ENCODE measurements at places on chromosomes 12 and 14.

- no peak for DNase-seq
Measured at GRCh38 chr12:5294274-5295070, 137.4 kb upstream of the NTF3 start.

GRCh38 chr14:67680121-67680602 is 5.7 kb upstream of the VTI1B start:
- no peak for DNase-seq

GRCh38 chr12:93884794-93885460 is 207.8 kb downstream of the CRADD start:
- no peak for DNase-seq

GRCh38 chr14:52348279-52348678 is 34.2 kb downstream of the PTGER2 start:
- no peak for DNase-seq

- no peak for DNase-seq
Measured at GRCh38 chr14:50798048-50798421, 32.9 kb downstream of the NIN start.

- no peak for DNase-seq
Measured at GRCh38 chr14:68362846-68363245, 430.0 kb downstream of the ZFP36L1 start.

DNA sequence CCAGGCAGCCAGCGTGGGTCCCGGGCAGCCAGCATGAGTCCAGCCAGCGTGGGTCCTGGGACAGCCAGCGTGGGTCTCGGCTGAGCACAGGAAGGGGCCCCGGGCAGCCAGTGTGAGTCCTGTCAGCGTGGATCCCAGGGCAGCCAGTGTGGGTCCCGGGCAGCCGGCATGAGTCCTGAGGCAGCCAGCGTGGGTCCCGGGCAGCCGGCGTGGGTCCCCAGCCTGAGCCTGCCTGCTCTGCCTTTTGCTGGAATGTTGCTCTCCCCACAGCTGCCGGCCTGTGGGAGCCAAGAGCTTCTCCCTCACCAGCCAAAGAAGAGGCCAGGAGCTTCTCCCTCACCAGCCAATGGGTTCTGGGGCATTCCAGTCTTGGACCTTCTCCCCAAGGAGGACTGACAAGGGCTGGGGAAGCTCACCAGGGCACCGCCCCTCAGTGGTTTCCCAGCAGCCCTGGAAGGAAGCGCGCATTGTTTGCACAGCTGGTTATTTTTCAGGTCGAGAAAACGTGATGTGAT is 15.0 kb upstream of the RFLNA start:
- no peak for DNase-seq

GRCh38 chr12:34347367-34347766 is 325.1 kb downstream of the ALG10 start:
- no peak for DNase-seq

DNA sequence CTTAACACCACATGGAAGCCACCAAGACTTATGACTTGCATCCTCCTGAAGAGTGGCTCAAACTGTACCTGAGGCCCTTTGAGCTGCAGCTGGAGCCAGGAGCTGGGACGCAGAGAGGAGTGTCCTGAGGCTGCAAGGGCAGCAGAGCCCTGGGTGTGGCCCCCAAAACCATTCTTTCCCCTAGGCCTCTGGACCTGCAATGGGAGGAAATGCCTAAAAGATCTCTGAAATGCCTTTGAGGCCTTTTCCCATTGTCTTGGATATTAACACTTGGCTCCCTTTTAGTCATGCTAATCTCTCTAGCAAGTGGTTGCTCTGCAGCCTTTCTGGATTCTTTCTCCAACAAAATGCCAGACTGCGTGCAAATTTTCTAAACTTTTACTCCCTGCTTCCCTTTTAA is 156.1 kb downstream of the SLC38A4 start:
- DNase-seq = no peak

GRCh38 chr12:91058786-91059185 is 962 bp upstream of the KERA start:
- DNase-seq = no peak

DNA sequence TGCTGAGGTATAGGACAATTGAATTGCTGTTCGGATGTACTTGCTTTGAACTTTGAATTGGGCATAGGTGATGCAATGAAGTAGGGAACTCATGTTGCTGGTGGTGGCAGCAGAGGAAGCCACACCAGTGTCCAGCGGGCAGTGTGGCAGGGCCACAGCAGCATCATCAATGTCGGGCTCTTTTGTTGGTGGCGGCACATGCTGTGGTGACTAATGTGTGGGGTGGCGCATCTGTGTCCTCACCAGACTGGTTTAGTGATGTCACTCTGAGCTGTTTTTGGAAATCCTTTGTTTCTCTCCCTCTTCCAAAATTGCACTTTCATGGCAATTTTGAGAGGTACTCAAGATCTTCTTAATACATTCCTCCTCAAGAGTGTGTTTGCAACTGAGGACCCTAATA is 187.6 kb downstream of the ETNK1 start:
- no peak for DNase-seq

GRCh38 chr12:42291680-42292079 is 34.2 kb downstream of the ZCRB1 start:
- DNase-seq = no peak

DNA sequence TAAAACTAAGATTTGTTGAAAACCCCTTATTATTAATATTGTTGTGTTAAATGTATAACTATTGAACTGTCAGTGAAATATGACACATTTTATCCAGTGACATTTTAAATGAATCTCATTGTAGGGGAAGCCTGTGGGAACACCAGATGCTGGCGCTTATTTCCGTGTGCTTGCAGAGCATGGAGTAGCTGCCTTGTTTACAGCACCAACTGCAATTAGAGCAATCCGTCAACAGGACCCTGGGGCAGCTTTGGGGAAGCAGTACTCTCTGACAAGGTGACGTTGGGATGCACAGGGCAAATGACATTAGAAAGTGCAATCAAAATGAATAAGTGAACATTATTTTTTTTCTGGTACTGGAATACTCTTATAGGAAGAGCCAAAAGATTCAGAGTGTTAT is 96.8 kb downstream of the ACSS3 start:
- DNase-seq = no peak

GRCh38 chr12:48807981-48808380 is 10.3 kb upstream of the CACNB3 start:
- DNase-seq = no peak

GRCh38 chr14:22509751-22510300 is 79.2 kb downstream of the DAD1 start:
- DNase-seq = no peak

DNA sequence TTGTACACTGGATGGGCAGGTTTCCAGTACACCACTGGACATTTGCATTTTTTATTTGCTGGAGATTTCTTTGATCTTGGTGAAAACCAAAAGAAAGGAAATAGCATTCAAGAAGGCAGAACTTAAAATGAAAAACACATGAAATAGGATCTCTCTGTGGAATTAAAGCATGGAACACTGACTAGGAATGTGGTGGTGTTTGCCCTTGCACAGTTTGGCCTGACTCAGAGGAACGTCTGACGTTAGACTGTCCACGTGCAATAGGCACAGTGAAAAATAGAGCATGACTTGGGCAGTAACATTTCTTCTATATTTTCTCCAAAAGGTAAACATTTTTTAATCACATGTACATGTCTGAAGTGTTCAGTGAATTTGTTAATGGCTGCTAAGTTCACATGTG is 474.1 kb upstream of the PRICKLE1 start:
- DNase-seq = no peak

GRCh38 chr12:112018571-112019237 is 5.5 kb downstream of the ERP29 start:
- no peak for DNase-seq

GRCh38 chr12:21627924-21628323 is 23.3 kb upstream of the GYS2 start:
- no peak for DNase-seq

GRCh38 chr12:66664076-66664475 is 14.8 kb downstream of the GRIP1 start:
- DNase-seq = no peak

DNA sequence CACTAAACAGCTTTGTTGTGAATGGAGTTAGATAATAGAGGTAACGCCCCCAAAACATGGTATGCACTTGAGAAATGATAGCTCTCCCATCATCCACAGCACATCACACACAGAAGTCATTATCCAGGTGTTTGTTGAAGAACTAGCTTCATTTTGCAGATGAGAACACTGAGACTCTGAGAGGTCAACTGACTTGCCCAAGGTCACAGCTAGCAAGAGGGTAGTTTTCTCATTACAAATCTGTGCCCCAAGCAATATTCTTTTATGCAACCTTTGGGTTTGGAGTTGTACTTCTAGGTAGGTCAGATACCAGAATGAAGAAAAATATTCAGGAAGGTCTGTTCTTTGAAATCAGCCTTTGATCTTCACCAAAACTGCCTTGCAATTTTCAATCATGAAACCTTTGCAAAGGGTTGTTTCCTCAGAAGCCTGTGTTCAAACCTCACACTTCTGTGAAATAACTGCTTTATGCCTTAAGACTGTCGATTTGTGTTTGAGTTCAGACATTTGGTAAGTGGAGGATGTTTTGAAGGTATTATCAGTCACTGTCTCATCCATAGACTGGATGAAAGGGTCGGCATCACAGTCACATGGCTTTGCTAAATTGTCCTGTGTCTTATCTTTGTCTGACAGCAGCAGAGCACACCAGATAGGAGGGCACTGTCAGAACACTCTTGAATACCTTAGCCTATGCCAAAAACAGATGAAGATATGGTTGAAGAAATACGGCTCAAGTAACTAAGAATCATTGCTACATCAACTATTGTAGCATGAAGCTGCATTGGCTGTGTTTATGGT is 233.2 kb upstream of the BTG1 start:
- no peak for DNase-seq

GRCh38 chr14:38442208-38442607 is 186.3 kb upstream of the CLEC14A start:
- no peak for DNase-seq

DNA sequence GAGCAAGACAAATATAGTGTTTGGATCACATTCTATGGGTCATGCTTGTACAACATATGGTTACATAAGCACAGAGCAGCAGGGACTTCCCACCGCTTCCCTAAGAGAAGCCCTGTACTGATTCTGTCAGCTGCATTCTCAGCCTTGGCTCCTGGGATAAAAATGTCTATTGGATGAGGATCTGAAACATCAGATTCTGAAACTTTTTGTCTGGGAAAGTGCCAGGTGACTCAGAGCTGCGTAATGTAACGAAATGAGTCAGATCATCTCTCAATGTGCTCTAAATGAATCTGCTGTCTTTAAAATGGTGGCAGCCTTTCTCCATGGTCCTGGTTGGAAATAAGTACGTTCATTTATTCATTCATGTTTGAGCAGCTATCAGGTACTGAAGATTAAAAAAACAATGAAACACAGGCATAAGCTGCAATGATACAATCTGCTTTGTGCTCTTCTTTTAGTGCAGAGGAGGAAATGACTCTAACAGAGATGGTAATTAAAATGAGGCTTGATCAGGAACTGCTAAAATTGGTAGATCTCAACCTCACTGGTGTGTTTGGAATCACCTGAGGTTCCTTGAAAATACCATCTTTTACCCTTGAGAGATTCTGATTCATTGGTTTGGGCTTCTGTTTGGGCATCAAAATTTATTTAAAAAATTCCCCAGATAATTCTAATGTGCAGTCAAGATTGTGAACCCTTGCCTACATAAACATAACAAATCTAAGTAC is 99.1 kb upstream of the NAP1L1 start:
- peak; percentile 23 for DNase-seq

DNA sequence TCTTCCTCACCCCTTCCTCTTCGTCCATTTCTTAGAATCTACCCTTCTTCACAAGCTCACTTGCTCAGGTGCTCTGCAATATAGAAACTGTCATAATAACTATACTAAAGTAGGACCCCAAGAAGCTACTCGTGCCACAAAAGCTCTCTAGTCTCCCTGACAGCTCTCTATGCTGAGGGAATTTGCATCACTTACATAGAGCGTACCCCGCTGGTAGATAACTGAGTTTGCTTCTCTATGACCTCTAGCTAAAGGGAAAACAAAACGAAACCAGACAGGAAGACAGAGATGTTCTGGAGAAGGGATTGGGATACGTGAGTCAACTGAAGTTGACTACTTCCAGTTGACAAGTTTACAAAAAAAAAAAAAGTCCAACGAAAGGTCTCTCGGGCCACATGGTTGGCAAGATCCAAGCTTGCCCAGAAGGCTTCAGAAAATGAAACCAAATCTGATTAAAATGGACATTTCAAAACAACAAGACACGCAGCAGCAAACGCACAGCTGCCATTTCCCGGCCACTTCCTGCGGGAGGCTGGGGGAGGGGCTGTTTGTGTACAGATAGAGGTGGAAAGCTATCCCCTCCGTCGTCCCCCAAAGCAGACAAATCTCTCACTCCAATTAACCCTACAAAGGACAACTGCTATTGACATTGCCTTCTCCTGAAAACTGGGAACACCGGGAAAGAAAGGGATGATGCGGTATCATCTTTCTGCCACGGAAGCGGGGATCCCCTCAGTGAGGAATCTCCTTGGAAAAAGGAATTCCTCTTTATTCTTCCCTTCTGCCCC is 1.3 kb downstream of the BAZ2A start:
- DNase-seq = peak; percentile 55

GRCh38 chr14:105145381-105146180 is 23.0 kb downstream of the JAG2 start:
- DNase-seq = peak; percentile 1

DNA sequence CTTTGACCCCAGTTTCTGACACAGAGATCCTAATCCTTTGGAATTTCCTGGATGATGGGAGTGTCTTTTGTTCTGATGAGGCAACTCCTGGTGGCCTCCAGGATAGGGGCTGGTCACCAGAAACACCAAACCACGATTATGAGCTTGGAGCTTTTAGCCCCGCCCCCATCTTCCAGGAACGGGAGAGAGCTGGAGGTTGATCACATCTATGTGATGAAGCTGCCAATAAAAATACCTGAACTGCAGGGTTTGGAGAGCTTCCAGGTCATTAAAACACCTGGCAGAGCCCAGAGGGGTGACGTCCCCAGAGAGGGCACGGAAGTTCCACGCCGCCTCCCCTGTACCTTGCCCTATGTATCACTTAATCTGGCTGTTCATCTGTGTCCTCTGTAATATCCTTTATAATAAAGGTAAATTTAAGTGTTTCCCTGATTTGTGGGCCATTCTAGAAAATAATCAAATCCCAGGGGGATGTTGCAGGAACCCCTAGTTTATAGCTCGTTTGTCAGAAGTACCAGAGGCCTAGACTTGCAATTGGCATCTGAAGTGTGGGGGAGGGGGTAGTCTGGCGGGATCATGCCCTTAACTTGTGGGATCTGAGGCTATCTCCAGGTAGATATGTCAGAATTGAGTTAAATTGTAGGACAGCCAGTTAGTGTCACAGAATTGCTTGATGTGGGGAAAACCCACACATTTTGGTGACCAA is 21.2 kb downstream of the APPL2 start:
- no peak for DNase-seq

All from stimulated activated CD4-positive, alpha-beta T cell treated with anti-CD3 and anti-CD28 coated beads, Interleukin-4, amount 100 ng/mL, for 1 hour (primary cell).